ENCODE measurements at places on chromosomes 7 and 10. TPM values are rescaled to one million over a fixed set of nuclear protein-coding genes. Genes with fewer than 3 reads are reported as not detected.

BHLHA15 gene
- total RNA-seq = 1.4 TPM

RARRES2 gene
- 1.7 TPM for total RNA-seq

NUDT13 gene
- 1.1 TPM for total RNA-seq

MSMB gene
- not detected for total RNA-seq

CARD11 gene
- total RNA-seq = not detected

SNCG gene
- 13.0 TPM for total RNA-seq

GBX1 gene
- not detected for total RNA-seq

ZNF488 gene
- total RNA-seq = not detected

PCDH15 gene
- total RNA-seq = not detected

ASB13 gene
- total RNA-seq = 7.6 TPM

Measured in smooth muscle cell of the pulmonary artery (primary cell).